ENCODE measurements at places on chromosomes 11 and 22. TPM values are rescaled to one million over a fixed set of nuclear protein-coding genes. Genes with fewer than 3 reads are reported as not detected.

Gene TRIM49
- not detected for total RNA-seq

Gene ZFP91
- 48.4 TPM for total RNA-seq

Gene CELSR1
- total RNA-seq, result 1.3 TPM

Gene APOBEC3A
- not detected for total RNA-seq

Gene OR52I2
- total RNA-seq, result not detected

DNA sequence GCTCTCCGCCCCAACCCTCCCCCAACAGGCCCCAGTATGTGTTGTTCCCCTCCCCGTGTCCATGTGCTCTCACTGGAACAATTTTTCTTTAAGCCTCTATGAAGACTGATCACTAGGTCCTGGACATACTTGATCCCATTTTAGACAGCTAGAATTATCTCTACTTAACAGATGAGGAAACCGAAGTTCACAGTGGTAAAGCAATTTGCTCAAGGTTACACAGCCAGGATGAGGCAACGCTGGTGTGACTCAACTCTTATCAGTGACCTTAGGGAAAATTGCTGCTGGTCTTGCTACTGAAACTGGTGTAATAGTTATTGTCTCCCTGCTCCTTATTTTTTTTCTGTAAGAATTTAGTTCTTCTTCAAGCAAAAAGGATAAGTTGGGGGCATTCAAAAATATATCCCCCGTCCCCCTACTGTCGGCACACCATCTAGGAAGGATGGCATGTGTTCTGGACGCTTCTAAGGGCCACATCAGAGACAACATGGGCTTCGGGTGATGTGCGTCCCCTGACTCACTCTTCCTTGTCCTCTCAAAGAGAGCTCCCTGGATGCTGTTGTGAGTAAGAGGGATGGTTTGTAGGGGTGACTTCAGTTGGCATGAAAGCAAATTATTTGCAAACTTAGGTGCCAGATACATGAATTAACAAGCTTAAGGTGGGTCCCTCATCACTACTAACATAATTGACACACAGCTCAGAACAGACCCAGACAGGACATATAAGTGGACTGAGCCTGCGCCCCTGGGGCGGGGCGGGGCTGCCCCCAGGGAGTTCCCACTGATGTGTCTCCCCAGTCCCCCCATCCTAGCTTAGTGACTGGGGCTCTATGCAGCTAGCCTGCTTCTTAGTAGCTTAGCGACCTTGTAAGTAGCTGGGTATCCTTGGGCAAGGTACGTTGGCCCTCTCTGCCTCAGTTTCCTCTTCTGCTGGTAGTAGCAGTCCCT lies 23.6 kb upstream of the ALX4 start:
- DNase-seq, result no peak
- peaks cover 48% of the 10 kb centered on the region for H3K27me3 ChIP-seq
- H3K4me3 ChIP-seq, result no peak overlapping the region

DNA sequence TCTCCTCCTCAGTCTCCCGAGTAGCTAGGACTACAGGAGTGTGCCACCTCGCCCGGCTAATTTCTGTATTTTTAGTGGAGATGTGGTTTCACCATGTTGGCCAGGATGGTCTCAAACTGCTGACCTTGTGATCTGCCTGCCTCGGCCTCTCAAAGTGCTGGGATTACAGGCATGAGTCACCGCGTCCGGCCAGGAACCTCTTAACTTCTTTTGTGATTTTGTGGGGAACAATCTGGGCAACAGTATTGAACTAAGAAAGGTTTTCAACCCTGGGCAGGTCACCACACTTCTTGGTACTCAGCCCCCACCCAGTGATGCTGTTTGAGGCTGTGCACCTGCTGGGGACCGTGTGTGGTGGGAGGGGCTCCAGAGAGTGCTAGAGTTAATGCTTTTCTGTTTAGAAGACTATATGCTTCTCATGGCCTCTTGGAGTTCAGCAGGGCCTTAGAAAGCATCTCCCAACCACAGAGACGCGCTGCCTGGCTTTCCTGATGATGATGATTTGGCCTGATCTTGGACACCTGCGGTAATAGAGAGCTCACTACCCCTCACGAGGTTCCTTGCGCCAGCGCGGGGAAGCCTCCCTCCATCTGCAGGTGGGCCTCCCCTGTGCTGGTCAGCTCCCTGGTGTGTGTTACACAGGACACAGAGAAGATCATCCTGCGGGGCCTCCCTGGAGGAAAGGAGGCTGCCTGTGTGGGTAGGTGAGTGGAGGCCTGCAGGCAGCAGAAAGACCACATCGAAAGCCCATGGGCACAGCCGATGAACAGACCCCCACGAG lies 1.2 kb downstream of the DENND6B start:
- H3K36me3 ChIP-seq, result no peaks in the 10 kb centered on the region
- no peak overlapping the region for H3K27ac ChIP-seq
- H3K27me3 ChIP-seq, result peaks cover 8% of the 10 kb centered on the region
- H3K4me1 ChIP-seq, result peaks cover 17% of the 10 kb centered on the region

DNA sequence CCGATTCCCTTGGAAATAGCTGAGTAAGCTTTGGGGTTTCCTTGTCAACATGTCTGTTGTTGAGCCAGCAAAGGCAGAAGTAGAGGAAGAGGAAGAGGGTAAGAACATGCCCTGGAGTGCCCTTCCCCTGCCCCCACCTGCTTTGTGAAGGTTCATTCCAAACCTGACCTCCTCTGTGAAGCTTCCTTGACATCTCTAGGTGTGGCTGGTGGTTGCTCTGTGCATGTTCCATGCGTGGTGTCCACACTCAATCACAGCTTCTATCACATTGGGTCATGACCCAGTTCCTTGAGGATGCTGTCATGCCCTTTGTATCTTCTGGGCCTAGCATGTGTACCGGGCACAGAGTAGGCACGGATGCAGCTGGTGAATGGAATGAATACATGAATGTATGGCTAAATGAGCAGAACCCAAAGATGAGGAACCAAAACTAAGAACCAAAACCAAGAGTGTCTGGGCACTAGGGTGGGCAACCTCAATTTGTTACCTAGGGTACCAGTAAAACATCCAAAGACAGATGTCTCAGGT lies 23.7 kb upstream of the FXYD6 start:
- H3K4me1 ChIP-seq, result no peaks in the 10 kb centered on the region
- peaks cover 10% of the 10 kb centered on the region for H3K27me3 ChIP-seq
- no peak for DNase-seq
- no peak overlapping the region for H3K27ac ChIP-seq
- H3K4me3 ChIP-seq, result no peak overlapping the region

- no peak overlapping the region for H3K4me3 ChIP-seq
- no peak for DNase-seq
- no peak overlapping the region for H3K27ac ChIP-seq
- H3K36me3 ChIP-seq, result peaks cover 5% of the 10 kb centered on the region
Observed at GRCh38 chr11:111334532-111335502, 36.5 kb downstream of the POU2AF3 start.

GRCh38 chr11:14784230-14784629 lies 107.8 kb downstream of the CYP2R1 start:
- peak overlapping the region; percentile 95 for H3K27ac ChIP-seq
- H3K27me3 ChIP-seq, result no peaks in the 10 kb centered on the region
- DNase-seq, result no peak
- H3K36me3 ChIP-seq, result peaks cover 30% of the 10 kb centered on the region
- peaks cover 56% of the 10 kb centered on the region for H3K4me1 ChIP-seq
- peak overlapping the region; percentile 50 for H3K4me3 ChIP-seq

- H3K27me3 ChIP-seq, result no peaks in the 10 kb centered on the region
- H3K4me3 ChIP-seq, result no peak overlapping the region
- DNase-seq, result no peak
- H3K27ac ChIP-seq, result no peak overlapping the region
Observed at GRCh38 chr11:83035070-83035854, 36.4 kb downstream of the RAB30 start.

- no peaks in the 10 kb centered on the region for H3K27me3 ChIP-seq
- no peak for DNase-seq
- peak overlapping the region; percentile 85 for H3K4me3 ChIP-seq
- H3K27ac ChIP-seq, result no peak overlapping the region
- no peaks in the 10 kb centered on the region for H3K36me3 ChIP-seq
Observed at GRCh38 chr22:23752750-23753149, 1.5 kb downstream of the VPREB3 start.

- peaks cover 2% of the 10 kb centered on the region for H3K36me3 ChIP-seq
- H3K4me1 ChIP-seq, result peaks cover 45% of the 10 kb centered on the region
- H3K4me3 ChIP-seq, result peak overlapping the region; percentile 11
- peaks cover 3% of the 10 kb centered on the region for H3K27me3 ChIP-seq
- peak overlapping the region; percentile 29 for H3K27ac ChIP-seq
Observed at GRCh38 chr11:6203327-6203726, 2.0 kb upstream of the C11orf42 start.

Data from activated T-cell treated with anti-CD3 and anti-CD28 coated beads, Interleukin-2, amount 50 U/mL, for 72 hours (primary cell).